Camera-type eye (tissue), 1 donor: ENCODE measurements at places on chromosomes 13 and 19. TPM values are rescaled to one million over a fixed set of nuclear protein-coding genes. Genes with fewer than 3 reads are reported as not detected.

CALR3 gene
- not detected for total RNA-seq

PSG2 gene
- total RNA-seq = not detected

ZNF506 gene
- total RNA-seq = 65.3 TPM

MAMSTR gene
- 4.2 TPM for total RNA-seq

MTUS2 gene
- 18.5 TPM for total RNA-seq

GZMM gene
- not detected for total RNA-seq

LTBP4 gene
- 220 TPM for total RNA-seq

PRODH2 gene
- total RNA-seq = 0.27 TPM

HNRNPL gene
- 278 TPM for total RNA-seq

SHD gene
- total RNA-seq = 11.7 TPM

GRIK5 gene
- 21.4 TPM for total RNA-seq

ZBTB45 gene
- 7.4 TPM for total RNA-seq
